ENCODE measurements at places on chromosomes 6 and 20.

GRCh38 chr20:35226126-35226883 is at the start of gene MMP24:
Gene MMP24 (plus strand): TSS chr20:35226690. CDS start chr20:35226739, 49 bp downstream.
- DNase-seq, result no peak

GRCh38 chr20:62427172-62428001 is at the start of gene RBBP8NL:
Gene RBBP8NL (minus strand): TSS chr20:62427539. CDS start chr20:62419647, 7,892 bp downstream.
- no peak for DNase-seq

DNA sequence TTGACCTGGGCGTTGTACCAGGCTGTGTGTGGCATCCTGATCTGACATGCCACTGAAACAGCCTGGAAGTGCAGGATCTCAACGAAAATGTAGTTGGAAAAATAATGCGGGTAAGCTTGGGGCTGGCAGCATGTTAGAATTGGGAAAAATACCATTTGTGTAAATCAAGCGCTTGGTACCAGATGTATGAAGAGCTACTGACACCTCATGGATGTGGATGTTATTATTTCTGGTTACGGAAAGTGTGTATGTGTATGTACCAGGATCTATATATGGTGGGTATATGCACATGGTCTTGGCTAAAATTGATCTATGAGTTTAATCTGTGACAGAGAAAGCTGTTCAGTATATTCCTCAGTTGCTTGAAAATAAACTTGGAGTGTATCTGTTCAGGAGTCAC is 22.7 kb downstream of the HIVEP1 start:
- no peak for DNase-seq

DNA sequence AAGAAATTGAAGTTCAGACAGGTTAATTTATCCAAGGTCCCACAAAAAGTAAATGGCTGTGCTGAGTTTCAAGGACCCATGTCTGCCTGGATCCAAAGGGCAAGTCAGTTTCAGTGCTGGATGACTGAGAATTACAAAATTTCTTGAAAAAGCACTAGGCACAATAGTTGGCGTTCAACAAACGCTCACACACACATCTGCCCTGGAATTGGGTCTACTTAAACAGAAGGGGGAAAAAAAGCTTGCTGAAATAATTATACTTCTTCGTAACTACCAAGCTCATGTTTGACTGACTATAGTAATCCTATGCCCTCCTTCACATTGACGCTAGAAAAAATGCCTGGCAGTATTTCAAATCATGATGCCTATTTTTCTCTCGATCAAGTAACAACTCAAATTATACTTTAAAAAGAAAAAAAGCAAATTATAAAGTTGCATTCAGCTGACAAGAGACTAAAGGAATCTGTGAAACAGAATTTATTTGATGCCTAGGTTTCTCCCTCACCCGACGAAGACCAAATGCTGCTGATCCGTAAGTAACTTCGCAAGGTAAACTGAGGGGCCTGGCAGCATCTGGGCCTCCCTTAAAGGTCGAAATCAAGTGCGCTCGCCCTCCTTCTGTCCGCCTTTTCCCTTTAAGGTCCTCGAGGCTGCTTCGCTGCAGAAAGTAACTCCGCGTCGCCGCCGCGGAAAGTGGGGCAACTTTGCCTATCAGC is 650 bp upstream of the CD2AP start:
- peak; percentile 21 for DNase-seq

DNA sequence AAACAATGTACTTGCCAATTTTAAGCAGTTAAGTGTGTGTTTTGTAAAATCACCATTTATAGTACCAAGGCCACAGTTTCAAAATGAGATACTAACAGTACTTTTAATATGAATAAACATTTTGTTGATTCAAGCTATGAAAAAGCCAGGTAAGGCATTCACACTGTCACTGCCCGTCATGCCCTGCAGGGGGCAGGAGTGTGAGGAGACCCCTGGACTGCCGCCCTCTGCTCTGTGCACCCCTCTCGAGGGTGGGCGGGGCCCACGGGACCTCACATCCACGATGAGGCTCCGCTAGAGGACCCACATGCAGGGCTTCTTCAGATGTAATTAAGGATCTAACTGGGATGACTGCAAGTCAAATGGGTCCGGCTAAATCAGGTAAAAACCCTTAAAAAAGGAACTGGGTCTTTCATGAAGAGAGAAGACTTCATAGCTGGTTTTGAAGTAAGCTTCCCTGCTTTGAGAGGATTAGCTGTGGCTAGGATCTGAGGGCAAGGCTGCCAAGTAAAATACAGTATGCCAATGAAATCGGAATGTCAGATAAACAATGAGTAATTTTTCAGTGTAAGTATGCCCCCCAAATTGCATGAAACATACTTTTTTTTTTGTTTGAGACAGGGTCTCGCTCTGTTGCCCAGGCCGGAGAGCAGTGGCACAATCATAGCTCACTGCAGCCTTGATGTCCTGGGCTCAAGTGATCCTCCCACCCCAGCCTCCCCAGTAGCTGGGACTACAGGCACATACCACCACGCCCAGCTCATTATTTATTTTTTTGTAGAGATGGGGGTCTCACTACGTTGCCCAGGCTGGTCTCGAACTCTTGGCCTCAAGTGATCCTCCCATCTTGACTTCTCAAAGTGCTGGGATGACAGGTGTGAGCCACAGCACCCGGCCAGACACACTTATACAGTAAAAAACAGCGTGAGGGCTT is 18.7 kb downstream of the DIDO1 start:
- DNase-seq, result peak; percentile 18

DNA sequence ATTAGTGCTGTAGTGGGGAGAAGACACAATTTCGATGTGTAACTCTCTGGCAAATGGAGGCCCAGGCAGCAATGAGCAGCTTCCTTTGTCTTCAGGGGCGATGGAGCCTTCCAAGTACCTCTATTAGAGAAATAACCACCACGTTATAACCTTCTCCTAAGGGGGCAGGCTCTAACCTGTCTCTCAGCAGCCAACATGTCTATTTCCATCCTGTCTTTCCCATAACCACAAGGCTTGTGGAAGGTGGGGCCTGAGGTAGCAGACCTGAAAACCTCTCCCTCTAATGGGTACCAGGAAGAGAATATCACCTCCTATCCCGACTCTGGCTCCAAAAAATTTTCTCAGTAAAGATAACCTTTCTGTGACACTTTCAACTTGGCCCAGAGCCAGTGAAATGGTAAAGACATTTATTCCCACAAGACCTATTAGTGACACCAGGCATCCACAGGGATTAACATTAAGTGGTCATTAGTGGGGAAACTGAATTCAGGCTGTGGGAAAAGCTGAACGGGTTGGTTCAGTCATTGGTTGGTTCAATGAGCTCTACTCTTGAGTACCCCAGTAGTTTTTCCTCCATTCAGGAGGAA is 4.0 kb downstream of the PEX6 start:
- no peak for DNase-seq

DNA sequence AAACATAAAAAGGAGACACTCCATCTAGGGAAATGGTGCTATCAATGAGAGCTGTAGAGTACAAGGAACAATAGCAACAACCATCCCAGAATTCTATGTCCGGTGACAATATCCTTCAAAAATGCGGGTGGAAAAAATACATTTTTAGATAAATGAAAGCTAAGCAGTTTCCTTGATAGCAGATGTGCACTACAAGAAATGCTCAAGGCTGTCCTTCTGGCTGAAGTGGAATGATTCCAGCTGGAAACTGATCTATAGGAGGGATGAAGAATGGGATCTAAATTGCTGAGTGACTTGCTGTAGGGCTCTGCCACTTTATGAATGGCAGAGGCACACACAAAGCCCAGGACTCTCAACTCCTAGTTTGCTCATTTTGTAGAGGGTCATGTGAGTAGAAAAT is 763.1 kb downstream of the C6orf118 start:
- no peak for DNase-seq

- DNase-seq, result no peak
Measured at GRCh38 chr6:4565301-4566250, 210.6 kb upstream of the CDYL start.

All from kidney glomerular epithelial cell (primary cell).